ENCODE measurements at places on chromosomes 2 and 18.

- no peak for DNase-seq
Observed at GRCh38 chr18:73662421-73662820, 485.2 kb downstream of the FBXO15 start.

DNA sequence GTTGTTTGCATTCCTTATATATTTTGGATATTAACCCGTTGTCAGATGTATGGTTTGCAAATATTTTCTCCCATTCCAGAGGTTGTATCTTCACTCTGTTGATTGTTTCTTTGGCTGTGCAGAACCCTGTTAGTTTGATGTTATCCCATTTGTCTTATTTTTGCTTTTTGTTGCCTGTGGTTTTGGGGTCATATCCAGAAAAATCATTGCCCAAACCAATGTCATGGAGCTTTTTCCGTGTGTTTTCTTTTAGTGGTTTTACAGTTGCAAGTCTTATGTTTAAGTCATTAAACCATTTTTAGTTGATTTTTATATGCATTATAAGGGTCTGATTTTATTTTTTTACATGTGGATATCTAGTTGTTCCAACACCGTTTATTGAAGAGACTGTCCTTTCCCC, 35.8 kb downstream of the PPIG start:
- DNase-seq = peak; percentile 14

- no peak for DNase-seq
Observed at GRCh38 chr2:57075226-57075625, 891.4 kb downstream of the CCDC85A start.

- DNase-seq = peak; percentile 53
Observed at GRCh38 chr2:113920996-113921395, 31.1 kb downstream of the ACTR3 start.

- DNase-seq = no peak
Observed at GRCh38 chr18:11520536-11520935, 88.9 kb upstream of the SLC35G4 start.

- DNase-seq = no peak
Observed at GRCh38 chr2:212549941-212550340, 11.3 kb upstream of the ERBB4 start.

GRCh38 chr2:133666621-133667020, 98.4 kb upstream of the NCKAP5 start:
- DNase-seq = no peak

GRCh38 chr2:149271575-149271974, 58.8 kb upstream of the LYPD6 start:
- no peak for DNase-seq

GRCh38 chr2:143210446-143210819, 81.2 kb downstream of the ARHGAP15 start:
- DNase-seq = no peak

DNA sequence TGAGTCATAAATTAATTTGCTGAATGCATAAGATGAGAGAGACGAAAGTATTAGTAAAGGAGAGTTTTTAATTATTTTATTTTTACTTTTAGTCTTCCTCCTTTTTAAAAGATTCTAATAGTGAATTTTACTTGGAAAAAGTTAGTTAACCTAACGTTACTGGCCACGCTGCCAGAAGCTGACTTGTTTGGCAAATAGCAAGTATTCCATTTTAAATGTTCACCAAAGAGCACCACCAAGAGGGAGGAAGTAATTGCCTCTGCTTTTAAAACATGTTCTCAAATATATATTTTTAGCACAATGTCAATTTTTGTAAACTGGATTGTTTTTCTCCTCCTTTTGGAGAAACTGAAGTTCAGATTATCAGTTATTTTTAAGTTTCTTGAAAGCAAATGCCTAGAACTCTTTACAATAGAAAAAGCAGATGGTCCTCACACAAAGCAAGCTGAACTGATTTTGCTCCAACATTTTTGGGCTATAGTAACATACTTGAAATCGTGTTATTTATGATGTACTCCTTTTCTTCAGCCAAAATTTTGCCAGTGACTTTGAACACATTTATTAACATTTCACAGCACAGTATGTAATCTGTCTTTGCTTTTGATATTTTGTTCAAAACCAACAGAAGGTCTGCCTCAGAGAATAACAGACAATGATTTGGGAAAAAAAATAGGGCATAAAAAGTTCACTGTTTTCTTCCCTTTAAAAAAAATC, 1311.0 kb upstream of the FAM98A start:
- no peak for DNase-seq
